ENCODE measurements at places on chromosomes 5 and 9.
A peak's percentile ranks its signal among the peaks of the same experiment; 100 is the strongest.

DNA sequence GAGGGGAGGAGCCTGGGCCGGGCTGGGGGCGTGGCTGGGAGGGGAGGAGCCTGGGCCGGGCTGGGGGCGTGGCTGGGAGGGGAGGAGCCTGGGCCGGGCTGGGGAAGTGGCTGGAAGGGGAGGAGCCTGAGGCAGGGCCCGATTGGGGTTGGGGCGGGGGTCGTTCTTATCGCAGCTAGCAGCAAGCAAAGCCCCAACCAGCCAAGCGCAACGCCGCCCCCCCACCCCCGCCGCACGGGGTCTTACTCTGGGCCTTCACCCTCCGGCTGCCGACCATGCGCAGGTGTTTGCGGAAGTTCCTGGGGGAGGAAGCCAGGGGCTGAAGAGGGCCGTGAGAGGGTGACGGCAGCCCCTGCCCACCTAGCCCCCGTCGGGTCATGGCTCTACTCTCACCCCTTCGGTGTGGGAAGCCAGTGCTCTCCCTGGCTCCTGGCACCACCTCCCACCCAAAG, 5.0 kb downstream of the NSMF start:
- DNase-seq = no peak

DNA sequence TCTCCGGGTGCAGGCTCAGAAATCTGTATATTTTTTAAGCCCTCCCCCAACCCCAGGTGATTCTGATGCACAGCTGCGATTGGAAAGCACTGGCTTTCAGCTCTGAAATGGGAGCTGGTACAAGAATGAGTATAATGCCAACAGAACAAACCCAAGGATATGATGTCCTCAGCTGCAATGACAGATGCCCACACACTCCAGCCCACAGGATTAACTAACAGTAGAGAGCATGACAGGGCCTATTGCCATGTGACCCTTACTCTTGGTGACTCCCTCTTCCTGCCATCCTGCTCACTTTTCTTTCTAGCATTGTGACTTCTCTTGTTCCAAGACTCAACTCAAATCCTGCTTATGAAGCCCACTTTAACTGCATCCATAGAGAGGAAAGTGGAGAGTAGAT, 174.5 kb downstream of the FGF18 start:
- DNase-seq = no peak

DNA sequence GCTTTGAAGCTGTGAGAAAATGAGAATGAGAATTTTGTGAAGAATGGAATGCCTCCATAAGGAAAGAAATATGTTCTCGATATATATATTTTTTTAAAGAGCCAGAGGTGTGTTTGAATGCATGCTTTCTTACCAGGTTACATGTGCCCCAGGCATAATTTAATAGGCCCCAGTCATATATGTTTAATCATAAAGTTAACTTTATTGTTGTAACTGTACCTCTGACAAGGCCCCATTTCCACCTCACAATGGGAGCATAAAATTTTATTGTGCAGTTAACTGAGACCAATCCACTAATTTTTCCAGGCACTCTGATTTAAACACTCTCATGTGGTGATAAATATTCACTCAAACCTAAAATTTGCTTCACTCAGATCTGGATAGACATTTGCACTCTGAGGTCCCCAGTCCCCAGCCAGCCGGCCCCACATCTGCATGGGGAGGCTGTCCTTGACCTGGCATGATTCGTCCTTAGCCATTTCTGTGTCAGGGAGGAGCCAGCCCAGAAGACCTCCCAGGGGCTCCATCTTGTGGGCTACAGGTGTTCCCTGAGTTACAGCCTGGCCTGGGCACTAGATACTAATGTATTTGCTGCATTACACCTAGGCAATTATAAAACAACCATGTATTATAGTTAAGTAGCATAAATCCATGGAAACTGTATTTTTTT, 245.8 kb downstream of the MTRR start:
- DNase-seq = no peak

- DNase-seq = no peak
Measured at GRCh38 chr9:98701576-98701975, 7.2 kb downstream of the GABBR2 start.

GRCh38 chr9:136133191-136133958, 14.7 kb upstream of the TMEM250 start:
- no peak for DNase-seq

DNA sequence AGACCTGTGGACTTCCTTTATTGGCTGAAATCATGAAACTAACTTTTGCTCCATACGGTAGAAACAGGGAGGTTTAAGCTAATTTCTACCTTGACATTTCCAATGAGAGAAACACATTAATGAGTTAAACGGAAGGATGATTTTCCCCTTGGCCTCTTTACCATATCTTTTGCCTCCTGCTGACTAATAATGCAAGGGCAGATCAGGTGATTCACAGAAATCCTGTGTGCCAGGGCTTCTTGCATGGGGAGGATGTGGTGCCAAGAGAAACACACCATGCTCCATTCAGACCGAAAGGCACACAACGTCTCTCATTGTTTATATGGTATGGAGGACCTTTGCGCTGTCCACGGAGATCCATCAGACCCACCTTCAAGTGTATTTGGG, 17.4 kb upstream of the PRLR start:
- DNase-seq = no peak

DNA sequence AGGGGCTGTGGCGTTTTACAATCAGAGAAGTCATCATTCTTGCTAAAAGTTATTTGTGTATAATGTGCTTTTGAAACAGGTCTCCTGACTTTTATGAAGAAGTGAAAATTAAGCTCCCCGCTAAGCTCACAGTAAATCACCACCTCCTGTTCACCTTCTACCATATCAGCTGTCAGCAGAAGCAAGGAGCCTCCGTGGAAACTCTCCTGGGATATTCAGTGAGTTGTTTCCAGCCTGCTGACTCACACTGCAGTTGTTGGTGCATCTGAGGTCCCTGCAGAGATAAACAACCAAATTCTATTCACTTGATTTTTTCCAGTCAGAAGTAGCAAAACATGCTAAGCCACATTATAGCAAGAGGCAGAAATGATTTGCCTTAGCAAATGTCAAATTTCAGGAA, 156.7 kb downstream of the DOCK8 start:
- no peak for DNase-seq

DNA sequence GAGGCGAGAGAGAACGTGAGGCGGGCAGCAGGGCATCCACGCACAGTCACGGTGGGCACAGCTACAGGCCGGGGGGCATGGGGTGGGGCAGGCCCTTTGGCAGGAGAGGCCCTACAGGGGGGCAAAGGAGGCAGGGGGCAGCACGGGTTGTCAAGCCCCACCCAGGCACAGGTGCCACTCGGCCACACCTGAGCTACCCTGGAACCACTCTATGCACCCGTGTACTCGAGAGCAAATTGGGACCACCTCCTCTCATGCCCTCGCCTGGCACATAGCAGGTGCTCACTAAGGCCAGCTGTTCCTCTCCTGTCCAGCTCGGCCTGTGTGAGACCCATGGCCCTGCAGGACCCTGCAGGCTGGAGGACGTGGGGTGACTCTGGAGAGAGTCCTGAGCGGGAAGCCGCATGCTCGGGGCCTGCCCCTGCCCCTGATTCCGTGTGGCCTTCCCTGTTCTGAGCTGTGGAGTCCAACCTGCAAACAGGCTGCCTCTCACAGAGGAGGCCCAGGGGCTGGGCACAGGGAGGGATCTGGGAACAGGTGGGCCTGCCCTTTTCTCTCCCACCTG, 31.4 kb upstream of the SARDH start:
- no peak for DNase-seq

- no peak for DNase-seq
Measured at GRCh38 chr9:137214620-137215019, 7.4 kb downstream of the RNF208 start.

GRCh38 chr5:93174930-93175329, 406.1 kb downstream of the NR2F1-AS1 start:
- DNase-seq = no peak

GRCh38 chr9:137150617-137151457, 11.9 kb downstream of the GRIN1 start:
- DNase-seq = peak; percentile 39

GRCh38 chr9:72263572-72263971, 101.4 kb downstream of the ZFAND5 start:
- no peak for DNase-seq

- DNase-seq = no peak
Measured at GRCh38 chr5:138737494-138738265, 15.5 kb upstream of the CTNNA1 start.

DNA sequence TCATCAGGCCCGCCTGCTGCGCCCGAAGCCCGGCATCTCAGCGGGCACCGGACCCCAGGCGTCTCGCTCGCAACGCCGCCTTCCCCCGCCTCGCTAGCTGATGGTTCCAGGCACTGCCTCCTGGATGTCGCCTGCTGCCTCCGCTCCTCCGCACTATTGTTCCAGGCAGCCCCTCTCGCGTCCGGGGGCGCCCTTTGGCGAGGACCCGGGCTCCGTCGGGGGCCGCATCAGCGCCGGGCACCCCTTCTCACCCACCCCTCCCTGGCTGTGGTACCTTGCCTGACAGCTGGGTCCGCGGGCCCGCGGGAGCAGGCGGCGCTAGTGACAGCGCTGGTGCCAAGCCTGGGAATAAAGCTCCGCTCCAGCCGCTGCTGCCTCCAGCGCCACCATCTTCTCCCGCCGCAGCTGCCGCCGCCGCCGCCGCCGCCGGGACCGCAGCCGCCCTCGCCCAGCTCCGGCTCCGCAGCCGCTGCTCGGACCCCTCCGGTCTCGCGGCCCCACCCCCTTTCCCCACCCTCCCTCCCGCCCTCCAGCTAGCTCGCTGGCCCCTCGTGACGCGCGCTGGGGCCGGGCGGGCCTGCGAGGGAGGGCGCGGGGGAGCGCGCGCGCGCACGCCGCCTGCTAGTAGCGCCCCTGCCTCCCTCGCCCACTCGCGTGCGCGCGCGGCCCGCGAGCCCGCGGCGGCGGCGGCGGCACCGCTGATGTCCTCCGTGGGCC, at the start of gene APBA1:
Gene APBA1 (minus strand): TSS at position 493 of the 717 bp plus-strand sequence.
- peak; percentile 12 for DNase-seq

- DNase-seq = no peak
Measured at GRCh38 chr5:129724222-129724621, 23.7 kb upstream of the MINAR2 start.

DNA sequence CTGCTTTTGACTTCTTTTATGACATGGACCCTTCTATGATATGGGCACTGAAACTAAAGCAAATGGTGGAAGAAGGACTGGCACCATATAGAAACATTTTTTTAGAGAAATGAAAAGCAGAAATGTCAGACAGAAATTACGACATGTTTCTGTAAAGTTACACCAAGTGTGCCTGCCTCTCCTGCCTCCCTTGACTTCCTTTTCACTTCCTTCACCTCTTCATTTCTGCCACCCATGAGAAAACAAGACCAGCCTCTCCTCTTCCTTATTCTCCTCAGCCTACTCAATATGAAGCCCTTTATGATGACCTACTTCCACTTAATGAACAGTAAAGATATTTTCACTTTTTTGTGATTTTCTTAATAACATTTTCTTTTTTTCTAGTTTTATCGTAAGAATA, 44.5 kb downstream of the ERCC6L2 start:
- DNase-seq = no peak

- DNase-seq = no peak
Measured at GRCh38 chr5:172093965-172094364, 87.5 kb upstream of the FBXW11 start.

- DNase-seq = no peak
Measured at GRCh38 chr5:150227606-150228273, 37.9 kb downstream of the SLC6A7 start.

GRCh38 chr5:135289651-135290050, 109.4 kb downstream of the MACROH2A1 start:
- DNase-seq = no peak

DNA sequence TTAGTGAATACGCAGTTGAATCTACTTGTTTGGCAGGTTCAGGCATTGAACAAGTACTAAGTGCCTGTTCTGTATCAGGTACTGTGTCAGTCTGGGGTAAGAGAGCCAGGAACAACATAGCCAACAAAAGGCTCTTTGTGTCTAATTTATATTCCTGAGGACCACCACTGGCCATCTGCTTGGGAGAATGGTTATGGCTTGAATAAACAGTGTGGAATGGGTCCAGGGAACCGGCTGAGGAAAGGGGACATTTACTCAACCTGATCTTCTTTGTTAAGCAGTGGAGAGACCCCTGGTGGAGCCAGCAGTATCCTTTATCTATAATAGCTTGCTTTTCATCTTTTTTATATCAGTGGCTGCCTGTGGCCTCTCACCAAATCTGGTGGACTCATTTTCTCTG, 38.6 kb downstream of the EXOSC2 start:
- DNase-seq = no peak

GRCh38 chr5:77102549-77102948, 15.5 kb upstream of the ZBED3 start:
- no peak for DNase-seq

GRCh38 chr5:57816108-57816507, 333.5 kb upstream of the ACTBL2 start:
- no peak for DNase-seq

GRCh38 chr5:151686674-151687407, at the start of gene SPARC:
Gene SPARC, minus strand, starts transcription at chr5:151686915. Its CDS starts 10,727 bp downstream, at chr5:151676188.
- DNase-seq = no peak

- DNase-seq = no peak
Measured at GRCh38 chr9:127758843-127759242, 19.6 kb downstream of the SH2D3C start.

- no peak for DNase-seq
Measured at GRCh38 chr9:8071445-8071798, 271.8 kb upstream of the DMAC1 start.

DNA sequence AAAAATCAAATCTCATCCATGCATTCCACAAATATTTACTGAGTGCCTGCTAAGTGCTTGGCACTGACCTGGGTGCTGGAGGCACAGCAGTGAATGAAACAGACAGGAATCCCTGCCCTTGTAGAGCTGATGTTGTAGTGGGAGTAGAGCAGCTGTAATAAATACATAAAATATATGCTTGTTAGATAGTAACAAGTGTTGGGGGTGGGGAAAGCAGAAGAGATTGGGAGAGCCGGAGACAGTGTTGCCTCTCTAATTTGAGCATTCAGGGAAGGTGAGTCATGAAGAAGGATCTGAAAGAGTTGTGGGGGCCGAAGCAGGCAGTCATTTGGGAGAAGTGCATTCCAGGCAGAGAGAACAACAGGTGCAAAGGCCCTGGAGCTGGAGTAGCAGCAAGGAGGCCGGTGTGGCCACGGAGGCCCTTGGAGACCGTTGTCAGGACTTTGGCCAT, 97.9 kb downstream of the ZNF618 start:
- DNase-seq = no peak
